DMS79 treated with DMSO at 0.1 percent for 48 hours (cell line): ENCODE measurements at places on chromosomes 3 and 15.

- DNase-seq, result no peak
Measured at GRCh38 chr15:56356616-56357015, 8.6 kb upstream of the TEX9 start.

DNA sequence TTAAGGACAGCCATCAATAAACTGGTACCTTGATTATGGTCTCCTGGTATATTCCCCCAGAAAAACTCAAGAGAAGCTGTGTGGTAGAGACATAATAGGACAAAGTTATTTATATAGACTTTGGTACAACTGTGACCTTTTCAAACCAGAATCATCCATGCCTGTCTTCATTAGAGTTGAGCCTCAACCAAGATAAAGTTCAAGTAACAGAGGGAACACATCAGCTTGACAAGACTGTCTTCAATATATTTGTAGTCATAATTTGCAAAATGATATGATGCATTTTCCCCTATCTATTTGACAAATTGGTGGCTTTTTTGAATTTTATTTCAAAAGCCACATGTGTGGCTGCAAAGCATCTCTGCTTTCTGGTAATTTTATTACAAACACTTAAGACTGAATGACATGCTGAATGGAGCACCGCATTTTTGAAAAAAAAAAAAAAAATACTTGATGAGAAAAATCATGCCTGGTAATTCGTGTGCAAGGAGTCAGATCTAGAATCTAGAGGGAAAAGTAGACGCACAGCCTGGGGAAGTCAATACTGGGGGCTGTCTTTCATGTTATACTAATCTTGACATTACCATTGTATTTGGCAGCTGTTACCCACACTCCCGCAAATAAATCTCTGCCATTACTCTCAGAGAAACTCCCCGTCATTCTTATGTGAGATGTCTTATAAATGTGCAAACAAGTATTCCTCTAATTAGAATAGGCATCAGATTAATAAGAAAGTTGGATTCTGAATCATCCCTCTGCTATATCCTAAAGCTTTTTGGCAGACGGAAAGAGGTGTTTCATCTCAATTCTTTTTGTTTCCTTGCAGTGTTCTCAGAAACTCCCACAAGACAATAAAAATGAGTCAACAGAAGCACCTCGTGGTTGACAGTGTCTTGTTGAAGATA is 554.8 kb upstream of the CBLB start:
- DNase-seq, result no peak

DNA sequence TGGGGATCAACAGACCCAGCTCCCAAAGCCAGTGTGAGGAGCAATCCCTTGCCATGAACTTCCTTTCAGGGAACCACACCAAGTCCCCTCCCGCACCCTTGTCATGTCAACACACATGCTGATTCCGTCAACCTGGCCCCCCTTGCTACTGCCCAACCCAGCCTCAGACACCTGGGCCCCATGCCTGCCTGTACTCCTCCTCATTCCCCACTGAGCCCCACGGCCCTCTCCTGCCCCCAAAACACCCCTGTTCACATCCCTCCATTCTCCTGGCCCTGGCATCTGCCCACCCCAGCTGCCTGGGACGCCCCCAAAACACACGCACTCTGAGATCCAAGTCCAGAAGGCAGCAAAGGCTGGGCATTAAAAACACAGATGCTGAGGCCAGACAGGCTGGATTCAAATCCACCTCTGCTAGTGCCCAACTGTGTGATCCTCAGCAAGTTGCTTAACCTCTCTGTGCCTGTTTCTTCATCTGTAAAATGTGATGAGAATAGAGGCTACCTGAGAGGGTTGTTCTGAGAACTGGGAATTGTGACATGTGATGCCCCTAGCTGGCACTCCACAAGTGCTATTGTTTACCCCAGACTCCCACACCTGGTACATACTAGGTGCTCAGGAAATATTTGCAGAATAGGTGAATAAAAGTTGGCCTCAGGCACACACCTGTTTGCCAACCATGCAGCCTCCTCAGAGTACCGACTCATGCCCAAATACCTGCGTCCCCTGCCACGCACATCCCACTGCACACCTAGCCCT is 2.3 kb downstream of the PLXND1 start:
- no peak for DNase-seq

DNA sequence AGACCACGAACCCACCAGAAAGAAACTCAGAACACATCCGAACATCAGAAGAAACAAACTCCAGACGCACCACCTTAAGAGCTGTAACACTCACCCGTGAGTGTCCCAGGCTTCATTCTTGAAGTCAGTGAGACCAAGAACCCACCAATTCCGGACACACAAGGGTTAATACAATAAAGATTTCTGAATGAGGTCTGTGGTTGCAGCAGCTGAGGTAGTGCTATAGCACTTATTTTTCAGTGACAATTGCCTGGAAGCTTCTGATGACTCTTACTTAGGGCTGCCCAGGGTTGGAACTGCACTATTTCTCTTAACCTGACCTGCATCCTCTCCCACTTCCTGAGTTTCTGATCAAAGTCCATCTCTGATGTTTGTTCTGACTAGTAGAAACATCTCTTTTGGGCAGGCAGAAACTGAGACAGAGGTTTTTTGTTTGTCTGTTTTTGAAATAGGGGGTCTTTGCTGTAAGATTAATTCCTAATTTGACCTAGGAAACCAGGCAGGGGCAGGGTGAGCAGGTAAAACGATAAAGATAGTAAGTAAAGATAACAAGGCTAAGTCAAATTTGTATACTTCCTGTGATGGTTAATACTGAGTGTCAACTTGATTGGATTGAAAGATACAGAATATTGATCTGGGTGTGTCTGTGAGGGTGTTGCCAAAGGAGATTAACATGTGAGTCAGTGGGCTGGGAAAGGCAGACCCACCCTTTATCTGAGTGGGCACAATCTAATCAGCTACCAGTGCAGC is 169.1 kb downstream of the GAP43 start:
- DNase-seq, result no peak

GRCh38 chr3:189210251-189210770 is 38.5 kb downstream of the TPRG1 start:
- no peak for DNase-seq

DNA sequence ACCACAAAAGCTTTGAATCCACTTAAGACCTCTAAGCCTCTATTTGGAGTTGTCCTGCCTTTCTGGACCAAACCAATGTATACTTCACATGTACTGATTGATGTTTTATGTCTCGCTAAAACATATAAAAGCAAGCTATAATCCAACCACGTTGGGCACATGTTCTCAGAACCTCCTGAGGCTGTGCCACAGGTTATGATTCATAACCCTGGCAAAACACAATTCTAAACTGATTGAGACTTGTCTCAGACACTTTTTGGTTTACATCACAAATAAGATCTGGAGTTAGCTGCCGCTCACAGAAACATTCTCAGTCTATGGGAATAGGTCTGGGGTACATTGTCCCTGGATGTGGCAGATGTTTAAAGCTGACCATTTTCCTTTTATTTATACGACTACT is 53.4 kb upstream of the EPHA6 start:
- DNase-seq, result no peak

- peak; percentile 6 for DNase-seq
Measured at GRCh38 chr3:151468284-151468917, 7.5 kb upstream of the IGSF10 start.

DNA sequence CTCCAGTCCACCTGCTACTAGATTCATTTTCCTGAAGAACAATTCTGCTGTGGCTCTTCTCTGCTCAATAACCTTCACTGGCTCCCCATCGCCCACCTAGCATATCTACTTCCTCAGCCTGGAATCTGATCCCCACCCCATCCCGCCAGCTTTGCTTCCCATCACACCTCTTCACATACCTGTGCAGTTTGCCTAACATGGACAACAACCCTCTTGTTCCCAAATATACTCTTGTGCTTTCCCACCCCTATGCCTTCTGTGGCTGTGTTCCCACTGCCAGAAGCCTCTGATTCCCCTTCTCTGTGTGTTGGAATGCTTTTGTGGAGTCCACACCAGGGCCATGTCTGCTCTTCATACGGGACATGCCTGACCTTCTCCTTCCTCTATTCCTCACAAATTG is 29.5 kb downstream of the CMTM7 start:
- DNase-seq, result no peak

DNA sequence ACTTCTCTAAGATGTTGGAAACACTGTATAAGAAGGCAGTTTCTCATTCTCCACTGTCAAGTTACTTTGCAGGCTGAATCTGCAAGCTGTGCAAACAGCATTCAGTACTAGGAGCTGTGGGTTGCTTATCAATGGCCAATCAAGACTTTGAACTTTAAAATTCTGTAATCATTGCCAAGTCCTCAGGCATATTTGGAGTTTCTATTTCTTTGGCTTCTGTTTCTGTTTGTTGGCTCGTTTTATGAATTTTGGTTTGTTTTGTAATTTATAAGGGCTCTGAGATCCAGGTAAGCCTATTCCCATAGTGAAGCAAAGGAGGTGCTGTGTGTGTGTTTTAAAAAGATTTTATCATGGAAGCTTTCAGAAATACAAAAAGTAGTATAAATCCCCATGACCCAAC is 32.1 kb downstream of the TLNRD1 start:
- no peak for DNase-seq
